RPMI8226 (cell line): ENCODE measurements at places on chromosomes 5 and 9.

- DNase-seq, result no peak
Observed at GRCh38 chr9:36868586-36869282, 165.3 kb downstream of the PAX5 start.

DNA sequence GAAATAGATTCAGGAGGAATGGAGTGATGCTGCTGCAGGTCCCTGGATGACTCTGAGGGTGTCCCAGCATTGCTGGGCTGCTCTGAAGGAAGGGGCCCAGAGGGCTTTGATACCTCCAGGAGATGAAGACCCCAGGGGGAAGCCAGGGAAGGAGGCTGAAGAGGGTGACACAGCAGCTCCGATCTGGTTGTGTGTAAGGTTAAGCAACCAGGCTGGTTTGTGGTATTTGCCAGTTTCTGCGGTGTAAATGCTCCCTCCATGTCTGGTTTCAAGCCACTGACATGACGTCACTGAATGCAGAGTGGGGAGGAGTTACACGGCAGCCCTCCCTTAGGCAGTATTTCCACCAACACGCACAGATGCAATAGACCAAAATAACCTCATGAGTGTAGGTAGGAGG lies 40.0 kb upstream of the ORM1 start:
- DNase-seq, result no peak

- peak; percentile 95 for DNase-seq
Observed at GRCh38 chr9:132411091-132411508, 1.1 kb downstream of the CFAP77 start.

GRCh38 chr5:106530150-106530549 lies 1140.6 kb downstream of the EFNA5 start:
- DNase-seq, result no peak

GRCh38 chr5:133714161-133714915 lies 102.0 kb upstream of the FSTL4 start:
- no peak for DNase-seq

GRCh38 chr9:121924700-121925099 lies 168.4 kb downstream of the TTLL11 start:
- DNase-seq, result no peak

DNA sequence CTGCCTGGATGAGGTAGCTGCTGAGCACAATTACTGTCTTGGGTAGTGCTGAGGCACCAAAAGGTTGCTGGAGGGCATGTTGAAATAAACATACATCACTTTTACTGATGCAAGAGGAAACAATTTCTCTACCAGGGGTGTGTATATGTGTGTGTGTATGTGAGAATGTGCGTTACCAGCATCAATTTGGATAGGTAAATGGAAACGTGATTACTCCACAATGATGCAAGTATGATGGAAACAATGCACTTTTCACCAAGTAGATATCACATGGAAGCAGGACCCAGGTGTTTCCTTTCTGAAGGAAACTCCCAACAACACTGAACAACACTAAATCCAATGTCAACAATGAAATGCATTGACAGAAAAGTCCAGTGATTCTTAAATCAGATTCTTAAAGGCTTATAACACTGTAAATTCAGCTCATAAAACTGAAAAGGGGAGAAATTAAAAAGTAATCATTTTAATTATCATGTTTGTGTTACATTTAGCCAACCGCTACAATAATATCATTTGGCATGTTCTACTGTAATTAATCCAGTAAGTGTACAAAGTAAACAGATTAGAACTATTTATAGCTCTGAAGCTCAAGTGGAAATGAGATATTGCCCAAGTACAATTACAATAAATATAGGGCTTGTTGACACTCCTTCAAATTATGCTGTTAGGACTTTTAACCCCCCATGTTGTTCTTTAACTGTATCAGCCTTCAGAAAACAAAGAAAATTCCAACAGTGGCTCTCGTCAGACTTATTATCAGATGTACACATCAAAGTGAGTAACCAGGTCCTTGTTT lies 25.3 kb downstream of the YIPF5 start:
- no peak for DNase-seq

- DNase-seq, result peak; percentile 63
Observed at GRCh38 chr5:180315762-180316212, 23.9 kb upstream of the MAPK9 start.

DNA sequence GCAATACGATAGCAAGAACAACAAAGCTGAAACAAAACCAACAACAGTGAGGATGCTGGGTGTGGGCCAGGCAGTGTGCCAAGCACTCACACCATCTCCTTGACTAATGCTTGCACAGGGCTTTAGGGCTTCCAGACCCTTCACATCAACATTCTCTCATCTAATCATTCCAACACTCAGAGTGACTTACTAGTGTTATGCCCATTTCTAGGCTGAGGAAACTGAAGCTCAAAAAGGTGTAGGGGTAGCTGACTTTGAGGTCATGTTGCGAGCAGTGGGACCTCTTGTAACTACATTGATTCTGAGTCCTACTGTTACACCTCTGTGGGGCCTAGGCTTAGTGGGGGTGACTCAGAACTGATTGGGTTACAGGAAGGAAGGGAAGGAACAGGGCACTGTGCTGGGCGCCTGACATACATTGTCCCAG lies 9.7 kb downstream of the ANGPTL2 start:
- DNase-seq, result no peak

DNA sequence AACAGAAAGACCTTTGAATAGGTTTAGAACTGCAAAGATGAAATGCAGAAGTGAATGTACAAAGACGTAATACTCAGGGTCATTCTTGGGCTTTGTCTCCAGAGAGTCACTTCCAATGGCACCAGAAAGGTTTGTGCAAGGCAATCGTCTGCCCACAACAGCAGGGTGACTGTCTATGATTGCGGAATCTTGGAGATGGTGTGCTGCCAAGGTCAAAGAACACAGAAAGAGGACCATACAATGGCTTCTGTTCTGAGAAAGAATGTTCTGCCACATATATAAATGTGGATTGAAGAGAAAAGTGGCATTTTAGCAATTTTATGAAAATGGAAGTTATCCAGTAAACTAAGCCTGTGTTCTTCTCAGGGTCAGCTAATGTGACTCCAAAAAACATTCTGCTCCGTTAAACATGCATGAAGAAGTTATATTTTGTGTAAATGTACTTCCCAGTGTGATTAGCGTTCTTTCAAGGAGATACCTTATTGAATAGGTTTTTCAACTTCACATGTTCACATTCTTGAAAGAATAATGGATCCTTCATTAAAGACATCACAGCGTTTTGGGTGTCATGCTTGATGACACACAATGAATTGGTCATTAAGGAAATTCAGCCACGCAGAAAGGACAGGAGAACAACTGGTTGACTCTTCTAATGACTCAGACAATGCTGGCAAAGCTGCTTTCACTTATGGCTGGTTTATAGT lies 73.4 kb upstream of the CDH6 start:
- no peak for DNase-seq

DNA sequence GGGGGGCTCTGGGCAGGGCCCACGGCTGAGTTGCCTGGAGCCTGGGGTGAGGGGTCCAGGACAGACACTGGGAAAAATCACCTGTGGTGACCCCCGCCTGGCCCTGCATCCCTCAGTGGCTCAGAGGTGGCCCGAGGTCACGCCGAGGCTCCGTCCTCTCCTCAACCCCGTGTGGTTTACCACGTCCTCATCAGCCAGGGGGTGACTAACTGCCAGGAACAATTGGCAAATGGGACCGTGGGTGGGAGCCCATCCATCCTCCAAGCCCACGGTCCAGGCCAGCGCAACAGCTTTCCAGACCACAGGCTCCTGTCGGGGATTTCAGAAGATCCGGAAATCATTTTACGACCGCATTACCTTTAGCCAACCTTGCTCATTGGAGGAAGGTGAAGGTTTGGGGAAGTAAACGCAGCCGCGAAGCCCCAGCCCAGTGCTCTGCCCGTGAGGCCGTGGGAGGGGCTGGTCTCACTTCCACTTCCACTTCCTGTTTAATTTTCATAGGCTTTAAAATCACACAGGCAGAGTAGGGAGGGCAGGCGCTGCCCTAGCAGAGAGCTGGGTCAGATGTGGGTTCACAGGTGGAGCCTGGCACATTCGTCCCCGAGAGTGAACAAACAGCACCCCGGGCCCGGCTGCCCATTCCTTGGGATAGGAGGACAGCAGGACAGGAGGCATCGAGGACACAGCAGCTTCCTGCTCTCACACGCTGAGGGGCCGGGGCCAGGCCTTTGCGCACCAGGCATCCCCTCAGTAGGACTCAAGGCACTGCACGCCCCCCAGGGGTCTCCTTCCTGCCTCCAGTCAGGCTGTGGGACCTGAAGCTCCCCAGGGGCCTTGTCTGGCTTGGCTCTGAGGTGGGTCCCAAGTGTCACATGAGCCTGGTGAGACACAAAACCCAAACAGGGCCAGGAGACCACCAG lies 19.8 kb upstream of the SLC9A3 start:
- DNase-seq, result peak; percentile 93

- DNase-seq, result peak; percentile 63
Observed at GRCh38 chr9:129023036-129023907, 4.9 kb downstream of the SH3GLB2 start.

DNA sequence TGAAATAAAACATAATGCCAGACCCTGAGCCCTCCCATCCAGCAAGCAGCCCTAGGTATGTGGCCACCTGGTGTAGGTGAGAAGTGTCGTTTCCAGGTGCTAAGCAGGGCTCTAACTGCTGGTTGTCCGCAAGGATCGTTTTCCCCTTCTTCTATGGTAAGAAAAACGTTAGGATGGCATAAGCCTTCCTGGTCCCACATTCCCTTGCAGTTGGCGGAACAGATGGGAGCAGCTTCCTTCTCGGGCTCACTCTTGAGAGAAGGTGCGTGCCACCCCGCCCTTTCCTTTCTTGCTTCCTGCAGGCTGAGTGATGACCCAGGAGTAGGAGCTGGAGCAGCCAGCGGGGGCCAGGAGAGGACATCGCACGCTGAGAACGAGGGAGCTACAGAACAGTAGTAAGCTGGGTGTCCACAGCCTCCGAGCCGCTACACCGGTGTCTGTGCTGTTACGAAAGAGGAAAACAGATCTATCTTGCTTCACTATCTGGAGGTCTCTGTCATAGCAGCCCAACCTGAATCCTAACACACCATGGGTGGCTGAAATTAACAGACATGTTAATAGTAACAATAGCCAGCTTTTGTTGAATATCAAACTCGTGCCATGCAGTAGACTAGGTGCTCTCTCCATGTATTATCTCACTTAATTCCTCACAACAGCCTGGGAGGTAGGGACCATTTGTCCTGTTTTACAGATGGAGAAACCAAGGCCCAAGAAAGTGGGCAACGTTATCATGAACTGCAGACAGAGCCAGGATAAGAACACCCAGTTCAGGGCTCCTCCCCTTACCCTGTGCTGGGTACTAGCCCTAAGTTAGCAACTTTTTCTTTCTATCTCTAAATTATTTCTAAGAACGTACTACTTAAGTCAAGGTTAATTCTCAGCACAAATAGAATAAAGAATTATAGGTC lies 139.8 kb downstream of the COL23A1 start:
- no peak for DNase-seq

- no peak for DNase-seq
Observed at GRCh38 chr9:115461280-115461679, 343.3 kb upstream of the TNC start.

DNA sequence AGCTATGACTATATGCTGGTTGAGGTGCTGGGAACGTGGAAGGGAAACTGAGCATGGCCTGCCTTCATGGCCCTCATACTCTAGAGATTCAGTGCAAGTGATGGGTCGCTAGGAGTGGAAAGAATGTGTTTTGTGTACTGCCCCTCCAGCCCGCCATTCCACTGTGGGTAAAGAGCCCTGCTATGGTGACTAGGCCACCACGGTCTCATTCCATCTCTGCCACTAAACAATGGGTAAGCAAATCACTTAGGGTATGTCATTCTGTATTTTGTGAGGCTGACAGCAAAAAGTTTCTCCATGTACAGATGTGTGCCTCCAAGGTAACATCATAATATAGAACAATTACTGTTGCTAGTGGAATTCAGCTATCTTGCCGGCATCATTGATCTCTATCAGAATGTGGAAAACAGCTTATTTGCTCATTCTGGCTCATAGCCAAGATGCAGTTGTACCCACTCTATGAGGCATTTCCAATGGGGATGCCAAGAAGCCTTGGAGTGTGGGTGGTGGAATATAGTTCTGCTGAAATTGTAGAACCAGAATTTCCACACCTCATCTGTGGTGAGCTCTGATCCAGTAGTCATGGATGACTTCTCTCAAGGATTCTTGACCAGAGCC lies 12.5 kb downstream of the SMARCA2 start:
- DNase-seq, result no peak

- no peak for DNase-seq
Observed at GRCh38 chr5:15520856-15521255, 20.9 kb downstream of the FBXL7 start.

DNA sequence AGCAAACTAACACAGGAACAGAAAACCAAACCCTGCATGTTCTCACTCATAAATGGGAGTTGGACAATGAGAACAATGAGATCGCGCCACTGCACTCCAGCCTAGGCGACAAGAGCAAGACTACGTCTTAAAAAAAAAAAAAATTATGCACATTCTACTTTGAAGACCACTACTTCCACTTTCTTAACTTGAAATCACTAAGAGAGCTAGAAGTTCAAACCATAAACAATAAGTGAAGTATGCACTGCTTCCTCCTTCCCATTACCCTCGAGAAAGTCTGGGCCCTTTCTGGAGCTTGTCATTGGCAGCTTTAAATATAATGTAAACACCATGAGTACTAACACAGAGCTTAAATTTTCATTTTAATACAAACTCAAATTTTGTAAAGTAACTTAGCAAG lies 94.9 kb downstream of the TLE1 start:
- DNase-seq, result no peak

- DNase-seq, result no peak
Observed at GRCh38 chr5:94140300-94140699, 398.9 kb upstream of the POU5F2 start.

GRCh38 chr5:9176641-9177040 lies 369.2 kb downstream of the SEMA5A start:
- DNase-seq, result no peak

- no peak for DNase-seq
Observed at GRCh38 chr9:129011170-129011569, 17.0 kb downstream of the SH3GLB2 start.

DNA sequence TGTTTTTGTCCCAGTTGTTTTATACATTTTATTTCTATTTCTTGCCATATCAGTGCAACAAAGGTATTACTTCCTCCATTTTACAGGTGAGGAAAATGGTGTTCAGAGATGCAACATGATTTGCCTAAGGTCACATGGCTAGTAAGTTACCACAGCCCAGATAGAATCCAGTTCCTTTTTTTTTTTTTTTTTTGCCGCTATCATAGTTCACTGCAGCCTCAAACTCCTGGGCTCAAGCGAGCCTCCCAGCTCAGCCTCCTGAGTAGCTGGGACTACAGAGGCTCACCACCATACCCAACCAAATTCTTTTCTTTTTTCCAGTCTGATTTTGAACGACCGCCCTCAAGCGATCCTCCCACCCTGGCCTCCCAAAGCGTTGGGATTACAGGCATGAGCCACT lies 480 bp upstream of the CCDC69 start:
- DNase-seq, result no peak

GRCh38 chr9:120891884-120892747 lies 15.1 kb upstream of the PHF19 start:
- peak; percentile 65 for DNase-seq

- no peak for DNase-seq
Observed at GRCh38 chr5:9512457-9512856, 33.4 kb downstream of the SEMA5A start.

DNA sequence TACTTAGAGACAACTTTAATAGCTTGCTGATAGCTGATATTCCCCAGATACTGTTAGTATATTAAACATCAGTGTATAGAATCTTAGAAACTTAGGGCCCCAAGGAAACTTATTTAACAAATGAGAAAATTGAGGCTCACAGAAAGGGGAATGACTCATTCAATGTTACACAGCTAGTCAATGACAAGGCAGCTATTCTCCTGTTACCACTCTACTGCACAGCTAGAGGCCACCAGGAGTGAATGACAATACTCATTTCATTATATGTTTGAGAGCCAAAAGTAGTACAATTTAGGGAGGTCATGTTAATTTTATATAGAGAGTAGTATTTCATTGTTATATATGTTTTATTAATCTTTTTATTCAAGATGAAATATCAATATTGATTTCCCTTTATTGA lies 33.2 kb upstream of the PCDHB1 start:
- DNase-seq, result no peak
